ENCODE measurements at places on chromosomes 5 and 9. TPM values are rescaled to one million over a fixed set of nuclear protein-coding genes. Genes with fewer than 3 reads are reported as not detected.

The SLC6A7 gene
- 24.9 TPM for total RNA-seq

The ZNF483 gene
- 1.2 TPM for total RNA-seq

The CDH9 gene
- not detected for total RNA-seq

The UGT3A1 gene
- not detected for total RNA-seq

The ADAMTS2 gene
- 4.0 TPM for total RNA-seq

The GPBP1 gene
- 46.5 TPM for total RNA-seq

The RORB gene
- total RNA-seq, result 0.13 TPM

The QRFP gene
- 0.77 TPM for total RNA-seq

The ABO gene
- 58.0 TPM for total RNA-seq

The PRRX2 gene
- 0.85 TPM for total RNA-seq

The CAAP1 gene
- total RNA-seq, result 28.8 TPM

The DIMT1 gene
- 12.4 TPM for total RNA-seq

The VCAN gene
- 9.8 TPM for total RNA-seq

The MRPS30 gene
- 47.8 TPM for total RNA-seq

The SHOC1 gene
- total RNA-seq, result not detected

The NAIP gene
- 10.4 TPM for total RNA-seq

The SLC6A19 gene
- 0.67 TPM for total RNA-seq

The ANKRD31 gene
- 0.05 TPM for total RNA-seq

The SPARC gene
- 258 TPM for total RNA-seq

The PPIC gene
- total RNA-seq, result 84.8 TPM

The LCN9 gene
- not detected for total RNA-seq

The ITK gene
- total RNA-seq, result 1.4 TPM

The KCNMB1 gene
- 6.9 TPM for total RNA-seq

The VLDLR gene
- 7.9 TPM for total RNA-seq

The SPINK5 gene
- total RNA-seq, result 25.6 TPM

The CCNO gene
- total RNA-seq, result 2.6 TPM

The PCDHGA4 gene
- total RNA-seq, result 1.4 TPM

The NDUFS6 gene
- total RNA-seq, result 70.7 TPM

The SH3PXD2B gene
- 13.2 TPM for total RNA-seq

The CSF2 gene
- total RNA-seq, result 0.67 TPM

The RNF183 gene
- total RNA-seq, result 9.2 TPM

The PGGT1B gene
- total RNA-seq, result 73.6 TPM

Measured in colonic mucosa (tissue), 4 donors.